ENCODE measurements at places on chromosomes 6 and 20. TPM values are rescaled to one million over a fixed set of nuclear protein-coding genes. Genes with fewer than 3 reads are reported as not detected.

Gene IMPG1
- not detected for total RNA-seq

DNA sequence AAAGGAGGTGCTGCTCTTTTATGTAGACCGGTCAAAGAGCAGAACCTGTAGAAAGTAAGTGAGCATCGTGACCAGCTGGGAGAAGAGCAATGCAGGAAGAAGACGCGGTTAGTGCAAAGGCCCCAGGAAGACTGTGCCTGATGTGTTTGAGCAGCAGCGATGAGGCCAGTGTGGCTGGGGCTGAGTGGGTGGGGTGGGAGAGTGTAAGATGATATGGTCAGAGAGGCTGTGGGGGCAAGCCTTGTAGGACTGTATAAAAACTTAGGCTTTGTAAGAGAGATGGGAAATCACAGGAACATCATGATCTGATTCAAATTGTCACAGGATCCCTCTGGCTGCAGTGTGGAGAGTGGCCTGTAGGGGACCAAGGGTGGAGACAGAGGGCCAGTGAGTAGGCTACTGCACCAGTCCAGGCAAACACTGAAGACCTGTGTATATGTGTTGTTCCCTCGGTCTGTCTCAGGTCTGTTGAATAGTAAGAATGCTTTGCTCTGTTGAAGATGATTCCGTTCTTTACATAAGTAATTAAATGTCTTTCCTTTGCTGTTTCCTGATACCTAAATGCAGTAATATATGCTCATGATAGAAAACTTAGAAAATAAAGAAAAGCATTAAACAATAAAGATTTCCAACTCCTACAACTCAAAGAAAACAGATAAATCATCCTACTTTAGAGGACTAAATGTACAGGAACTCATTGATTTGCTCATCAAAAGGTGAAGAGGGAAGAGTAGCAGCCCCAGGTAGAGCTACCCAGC is 23.6 kb upstream of the WFDC2 start:
- DNase-seq: peak; percentile 32

- peak; percentile 84 for DNase-seq
Measured at GRCh38 chr6:170080828-170081371, 210.0 kb downstream of the DLL1 start.

GRCh38 chr20:42370075-42370474 is 751.9 kb upstream of the CHD6 start:
- no peak for DNase-seq

- DNase-seq: no peak
Measured at GRCh38 chr6:150887978-150888563, 22.6 kb downstream of the MTHFD1L start.

Gene SLC22A23
- total RNA-seq: 3.3 TPM

Gene MYLK2
- not detected for total RNA-seq

DNA sequence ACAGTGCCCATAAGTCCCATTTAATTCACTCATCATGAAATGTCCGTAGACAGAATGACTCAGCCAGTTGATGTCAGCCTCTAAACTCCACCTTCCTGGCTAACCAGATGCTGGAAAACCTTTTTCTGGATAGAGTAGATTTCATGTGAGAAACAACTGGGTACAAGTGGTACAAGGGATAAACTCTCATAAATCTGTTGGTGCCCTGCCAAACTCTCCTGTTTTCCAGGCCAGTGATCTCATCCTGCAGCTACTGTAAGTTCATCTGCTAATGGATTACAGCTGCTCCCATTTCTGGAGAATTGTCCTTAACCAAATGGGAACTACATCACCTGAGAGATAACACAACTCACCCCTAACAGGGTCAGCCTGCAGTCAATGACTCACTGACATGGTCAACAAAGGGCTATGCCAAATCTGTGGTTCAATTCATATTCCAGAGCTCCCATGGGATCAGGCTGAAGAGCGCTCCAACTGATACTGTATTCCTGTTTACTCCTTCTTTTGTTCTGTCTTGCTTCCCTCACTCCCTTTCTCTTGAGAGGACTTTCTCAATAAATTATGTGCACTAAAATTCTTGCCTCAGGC is 210.1 kb upstream of the HDDC2 start:
- no peak for DNase-seq

DNA sequence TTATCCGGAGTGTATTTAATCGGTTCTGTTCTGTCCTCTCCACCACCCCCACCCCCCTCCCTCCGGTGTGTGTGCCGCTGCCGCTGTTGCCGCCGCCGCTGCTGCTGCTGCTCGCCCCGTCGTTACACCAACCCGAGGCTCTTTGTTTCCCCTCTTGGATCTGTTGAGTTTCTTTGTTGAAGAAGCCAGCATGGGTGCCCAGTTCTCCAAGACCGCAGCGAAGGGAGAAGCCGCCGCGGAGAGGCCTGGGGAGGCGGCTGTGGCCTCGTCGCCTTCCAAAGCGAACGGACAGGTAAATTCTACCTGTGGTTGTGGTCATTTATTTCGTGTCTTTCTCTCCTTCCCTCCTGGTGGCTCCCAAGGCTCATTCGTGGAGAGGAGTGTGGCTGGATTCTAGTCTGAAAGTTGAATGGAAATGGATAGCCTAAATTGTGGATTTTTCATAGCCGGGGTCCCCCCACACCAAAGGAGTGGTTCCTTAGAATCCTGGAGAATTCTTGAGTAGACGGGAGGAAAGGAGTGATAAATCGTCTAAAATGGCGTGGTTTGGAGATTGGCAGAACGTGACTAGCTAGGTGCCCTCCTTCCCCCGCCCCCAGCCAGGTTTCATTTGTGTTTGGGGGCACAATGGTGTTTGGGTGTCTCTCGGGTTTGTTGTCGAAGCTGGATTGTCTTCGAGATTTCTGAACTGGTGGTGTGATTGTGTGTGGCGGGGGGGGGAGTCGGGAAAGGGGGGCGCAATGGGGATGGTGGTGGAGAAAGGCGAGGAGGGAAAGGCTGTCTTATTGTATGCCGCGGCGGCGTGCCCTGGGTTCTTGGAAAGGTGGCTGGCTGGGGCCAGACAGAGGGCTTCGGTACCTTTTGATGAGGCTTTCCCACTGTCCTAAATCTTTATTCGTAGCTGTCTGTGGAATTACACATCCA is 673 bp downstream of the MARCKS start:
- peak; percentile 78 for DNase-seq

DNA sequence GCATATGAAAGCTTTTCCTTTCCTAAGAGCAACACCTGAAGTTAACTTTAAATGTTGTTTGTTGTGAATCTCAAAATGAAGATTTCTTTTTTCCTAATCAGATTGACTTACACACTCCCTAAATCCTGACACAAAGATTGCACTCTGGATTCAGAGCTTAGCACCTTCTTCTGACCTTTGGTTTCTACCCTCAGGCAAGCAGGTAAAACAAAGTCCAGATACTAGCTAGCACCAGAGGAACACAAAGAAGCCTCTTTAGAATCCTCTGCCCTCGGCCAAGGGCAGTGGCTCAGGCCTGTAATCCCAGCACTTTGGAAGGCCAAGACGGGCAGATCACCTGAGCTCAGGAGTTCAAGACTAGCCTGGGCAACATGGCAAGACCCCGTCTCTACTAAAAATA is 14.5 kb downstream of the SERAC1 start:
- DNase-seq: no peak

GRCh38 chr20:49620364-49621240 is 52.7 kb upstream of the PTGIS start:
- DNase-seq: no peak

Measured in neural progenitor cell (in vitro differentiated cells).